ENCODE measurements at places on chromosomes 13 and 19. TPM values are rescaled to one million over a fixed set of nuclear protein-coding genes. Genes with fewer than 3 reads are reported as not detected.

Gene PGLYRP1
- 0.25 TPM for total RNA-seq

Gene ADGRE3
- total RNA-seq, result 0.67 TPM

Gene ZNF726
- 8.0 TPM for total RNA-seq

Gene CPAMD8
- total RNA-seq, result 1.4 TPM

Gene A1BG
- 521 TPM for total RNA-seq

Gene PAN3
- 22.8 TPM for total RNA-seq

Gene CASP14
- not detected for total RNA-seq

Gene PLK5
- not detected for total RNA-seq

Gene YIF1B
- 42.8 TPM for total RNA-seq

Gene DCLK1
- 0.56 TPM for total RNA-seq

Gene KATNAL1
- 8.6 TPM for total RNA-seq

DNA sequence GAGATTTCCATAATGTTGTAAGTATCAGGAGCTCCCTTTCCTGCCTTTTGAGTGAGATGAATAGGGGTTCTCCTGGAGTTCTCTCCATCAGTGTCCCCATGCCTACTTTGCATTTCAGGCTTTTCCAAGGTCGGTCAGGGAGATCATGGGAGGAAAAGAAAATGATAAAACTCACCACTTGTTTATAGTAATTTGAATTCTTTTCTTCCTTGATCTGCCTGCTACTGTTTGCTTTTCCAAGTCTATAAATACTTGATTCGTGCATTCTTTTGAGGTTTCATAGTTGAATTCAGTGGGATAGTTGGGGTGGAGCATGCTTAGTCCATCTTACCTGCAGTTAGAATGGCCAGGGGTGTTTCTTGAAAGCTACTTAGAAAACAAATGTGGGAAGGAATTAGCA, 51.5 kb downstream of the PCCA start:
- DNase-seq, result no peak

DNA sequence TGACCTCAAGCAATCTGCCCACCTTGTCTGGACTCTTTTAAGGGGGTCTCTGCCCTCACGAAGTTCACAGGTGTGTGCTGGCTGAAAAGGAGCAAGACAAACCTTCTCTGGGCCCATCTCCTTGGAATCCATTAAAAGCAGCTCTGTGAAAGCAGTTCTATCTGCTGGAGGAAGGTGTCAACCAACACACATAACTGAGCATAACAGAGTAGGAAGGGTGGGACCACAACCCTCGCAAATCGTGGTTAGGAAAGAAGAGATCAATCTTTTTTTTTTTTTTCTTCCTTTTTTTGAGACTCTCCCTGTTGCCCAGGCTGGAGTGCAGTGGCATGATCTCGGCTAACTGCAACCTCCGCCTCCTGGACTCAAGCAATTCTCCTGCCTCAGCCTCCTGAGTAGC, 1.4 kb downstream of the SUGP2 start:
- no peak for DNase-seq

DNA sequence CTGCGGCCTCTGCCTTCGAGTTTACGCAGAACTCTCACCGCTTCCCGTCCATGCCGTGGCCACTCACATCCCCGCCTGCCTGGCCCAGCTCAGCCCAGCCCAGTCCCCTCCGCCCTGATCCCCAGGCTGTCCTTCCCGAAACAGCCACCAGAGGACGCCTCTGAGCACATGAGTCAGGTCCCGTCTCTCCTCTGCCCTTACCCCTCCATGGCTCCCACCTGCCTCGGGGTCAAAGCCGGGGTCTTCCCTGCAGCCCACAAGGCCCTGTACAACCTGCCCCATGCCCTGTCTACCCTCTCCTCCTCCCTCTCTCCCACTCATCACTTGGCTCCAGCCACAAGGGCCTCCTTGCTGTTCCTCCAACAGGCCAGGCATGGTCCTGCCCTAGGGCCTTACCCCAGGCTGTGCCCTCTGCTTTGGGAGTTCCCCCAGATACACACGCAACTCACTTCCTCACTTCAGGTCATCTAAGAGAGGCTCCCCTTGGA, 8.1 kb upstream of the SEMA6B start:
- DNase-seq, result peak; percentile 75

- no peak for DNase-seq
Measured at GRCh38 chr13:74003374-74003773, 130.8 kb downstream of the KLF12 start.

DNA sequence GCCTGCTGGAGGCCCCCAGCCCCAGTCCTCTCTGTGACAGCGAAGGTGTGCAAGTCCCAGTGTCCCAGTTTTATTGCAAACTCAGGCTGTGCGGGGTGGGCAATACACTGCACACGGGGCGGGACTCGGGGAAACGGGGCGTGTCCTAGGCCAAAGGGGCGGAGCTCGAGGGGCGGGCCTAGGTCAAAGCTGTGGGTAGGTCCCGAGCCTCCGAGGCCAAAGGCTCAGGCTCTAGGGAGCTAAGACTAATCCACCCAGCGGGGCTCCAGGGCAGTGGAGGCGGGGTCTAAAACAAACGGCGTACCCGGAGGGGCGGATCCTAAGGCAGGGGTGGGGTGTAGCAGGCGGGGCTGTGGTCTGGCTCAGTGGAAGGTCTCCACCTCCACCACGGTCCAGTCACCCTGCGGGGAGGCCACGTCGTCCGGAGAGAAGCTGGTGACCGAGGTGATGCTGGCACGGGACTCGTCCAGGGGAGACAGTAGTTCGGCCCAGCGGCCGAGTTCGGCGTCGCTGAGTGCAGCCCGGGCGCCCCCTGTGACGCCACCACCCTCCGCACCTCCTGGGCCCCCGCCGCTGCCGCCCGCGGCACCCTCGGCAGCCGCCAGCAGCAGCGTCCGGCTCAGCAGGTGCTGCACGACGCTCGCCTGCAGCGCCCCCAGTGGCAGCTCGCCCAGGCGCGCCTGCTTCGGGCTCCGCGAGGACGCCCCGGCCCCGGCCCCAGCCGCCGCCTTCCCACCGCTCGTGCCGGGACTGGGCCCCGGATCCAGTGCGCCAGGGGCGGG, 5.3 kb downstream of the PRR36 start:
- peak; percentile 81 for DNase-seq

GRCh38 chr19:36049080-36049698, 4.9 kb downstream of the THAP8 start:
- no peak for DNase-seq

- DNase-seq, result peak; percentile 53
Measured at GRCh38 chr19:771332-771785, 20.4 kb downstream of the MISP start.

- no peak for DNase-seq
Measured at GRCh38 chr19:17309965-17310461, 650 bp downstream of the DDA1 start.
